ENCODE measurements at places on chromosomes 5 and 9. TPM values are rescaled to one million over a fixed set of nuclear protein-coding genes. Genes with fewer than 3 reads are reported as not detected.

- DNase-seq: no peak
These were observed 36.0 kb downstream of the TLX3 start for GRCh38 chr5:171344936-171345608.

DNA sequence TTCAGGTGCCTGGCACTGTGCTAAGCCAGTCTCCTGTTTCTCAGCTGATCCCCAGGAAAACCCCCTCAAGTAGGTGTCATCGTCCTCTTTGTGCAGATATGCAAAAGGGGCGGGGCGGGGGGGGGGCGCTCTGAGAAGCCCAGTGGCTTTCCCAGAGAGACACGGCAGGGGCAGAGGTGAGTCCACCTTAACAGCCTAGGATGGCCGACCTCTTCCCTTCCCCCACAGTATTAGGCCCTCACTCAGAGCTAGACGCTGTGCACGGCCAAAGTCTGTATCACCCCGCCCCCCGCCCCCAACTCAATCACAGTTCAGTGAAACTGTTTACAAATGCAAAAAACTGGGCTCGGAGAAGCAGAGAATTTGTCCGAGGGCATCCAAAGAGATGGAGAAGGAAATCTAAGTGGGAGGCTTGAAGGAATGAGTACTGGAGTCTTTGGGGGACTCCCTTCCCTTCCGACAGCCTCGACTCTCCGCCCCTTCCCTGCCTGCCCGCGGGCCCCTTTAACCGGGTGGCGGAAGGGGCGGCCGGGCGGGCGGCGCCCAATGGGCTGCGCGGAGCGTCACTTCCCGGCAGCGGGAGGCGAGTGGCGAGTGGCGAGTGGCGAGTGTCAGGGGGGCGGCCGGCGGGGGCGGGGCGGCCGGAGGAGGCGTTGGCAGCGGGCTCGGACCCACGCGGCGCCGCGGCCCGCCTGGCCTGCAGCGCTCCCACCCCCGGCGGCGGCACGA is at the start of gene ERGIC1:
Gene ERGIC1 (plus strand): TSS at position 566 of the 729 bp plus-strand sequence. CDS start 163 bp downstream, at position 729.
- peak; percentile 87 for DNase-seq

GRCh38 chr9:89461265-89461664 is 36.6 kb downstream of the SEMA4D start:
- DNase-seq: no peak

- no peak for DNase-seq
These were observed 91.2 kb upstream of the SNX2 start for GRCh38 chr5:122683631-122684030.

Gene TLR4
- 172 TPM for total RNA-seq

DNA sequence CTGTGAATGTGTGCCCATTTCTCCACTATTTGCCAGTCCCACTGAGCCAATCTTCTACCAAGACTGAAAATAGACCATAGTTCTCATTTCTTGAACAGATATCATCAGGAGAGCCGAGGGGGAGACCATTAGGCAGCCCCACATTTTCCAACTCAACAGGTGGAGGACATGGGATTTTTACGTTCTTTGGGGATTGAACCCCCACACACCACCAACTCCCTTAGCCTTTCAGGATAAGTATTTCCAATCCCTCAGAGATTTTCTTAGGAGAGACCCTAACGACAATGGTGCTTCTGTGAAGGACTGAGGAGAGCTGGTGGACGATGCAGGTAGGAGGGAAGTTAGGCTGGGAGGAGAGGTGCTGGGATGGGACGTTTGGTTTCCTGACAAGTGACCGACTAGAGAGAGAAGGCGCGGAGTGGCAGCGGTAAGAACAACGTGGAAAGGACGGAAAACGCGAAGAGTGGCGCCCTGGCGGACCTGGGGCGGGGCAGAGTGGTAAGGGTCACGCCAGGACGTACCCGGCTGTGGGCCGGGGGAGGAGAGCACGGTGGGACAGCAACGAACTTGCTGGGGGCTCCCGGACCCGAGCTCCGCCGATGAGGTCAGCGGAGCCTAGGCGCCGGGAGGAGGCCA is 681 bp upstream of the CHSY3 start:
- DNase-seq: no peak
